ENCODE measurements at places on chromosomes 1 and 21.
A peak's percentile ranks its signal among the peaks of the same experiment; 100 is the strongest.

- no peak for DNase-seq
Observed at GRCh38 chr1:232438476-232438875, 191.5 kb downstream of the SIPA1L2 start.

DNA sequence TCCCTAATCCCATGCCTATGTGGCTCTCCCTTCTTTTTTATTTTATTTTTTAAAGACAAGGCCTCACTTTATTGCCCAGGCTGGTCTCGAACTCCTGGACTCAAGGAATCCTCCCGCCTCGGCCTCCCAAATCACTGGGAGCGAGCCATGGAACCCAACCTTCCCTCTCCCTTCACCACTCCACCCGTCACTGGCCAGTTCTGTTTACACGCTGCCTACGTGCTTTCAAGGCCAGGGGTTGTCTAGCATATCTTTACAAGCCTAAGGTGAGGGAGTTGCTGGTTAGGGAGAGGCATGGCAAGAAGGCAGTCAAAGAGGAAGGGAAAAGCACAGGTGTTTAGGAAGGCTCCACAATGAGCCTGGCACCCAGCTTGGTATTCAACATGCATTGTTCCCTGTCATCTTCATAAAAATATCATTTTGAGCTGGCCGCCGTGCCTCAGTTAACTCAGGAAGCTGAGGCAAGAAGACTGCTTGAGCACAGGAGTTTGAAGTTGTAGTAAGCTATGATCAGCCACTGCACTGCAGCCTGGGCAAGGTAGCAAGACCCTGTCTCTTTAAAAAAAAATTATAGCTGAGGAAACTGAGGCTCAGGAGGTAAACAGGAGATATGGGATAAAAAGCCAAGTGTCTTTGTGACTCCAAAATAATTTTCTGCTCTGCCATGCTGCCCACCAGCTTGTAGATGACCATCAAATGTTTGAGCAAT, 1.1 kb downstream of the RHBDL2 start:
- DNase-seq, result no peak

DNA sequence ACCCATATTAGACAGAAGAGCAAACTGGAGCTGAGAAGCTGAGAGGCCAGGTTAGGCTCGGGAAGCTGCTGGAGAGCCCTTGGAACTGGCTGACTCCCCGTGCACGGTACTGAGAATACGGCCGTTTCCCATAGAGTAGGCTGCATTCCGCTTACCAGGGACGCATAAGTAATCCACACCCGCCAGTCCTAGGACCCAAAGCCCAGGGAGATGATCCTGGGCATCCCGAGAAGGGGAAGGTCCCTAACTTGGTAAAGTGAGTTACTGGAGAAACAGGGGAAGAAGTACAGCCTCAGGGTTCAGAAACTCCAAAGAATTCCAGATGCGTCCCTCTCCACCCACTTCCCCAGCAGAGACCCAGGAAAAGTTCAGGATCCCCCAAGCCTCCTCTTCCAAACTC, 1.3 kb downstream of the LRRC38 start:
- no peak for DNase-seq

- no peak for DNase-seq
Observed at GRCh38 chr1:184272175-184272866, 114.5 kb upstream of the C1orf21 start.

- DNase-seq, result no peak
Observed at GRCh38 chr1:108533351-108534083, 26.4 kb upstream of the EEIG2 start.

DNA sequence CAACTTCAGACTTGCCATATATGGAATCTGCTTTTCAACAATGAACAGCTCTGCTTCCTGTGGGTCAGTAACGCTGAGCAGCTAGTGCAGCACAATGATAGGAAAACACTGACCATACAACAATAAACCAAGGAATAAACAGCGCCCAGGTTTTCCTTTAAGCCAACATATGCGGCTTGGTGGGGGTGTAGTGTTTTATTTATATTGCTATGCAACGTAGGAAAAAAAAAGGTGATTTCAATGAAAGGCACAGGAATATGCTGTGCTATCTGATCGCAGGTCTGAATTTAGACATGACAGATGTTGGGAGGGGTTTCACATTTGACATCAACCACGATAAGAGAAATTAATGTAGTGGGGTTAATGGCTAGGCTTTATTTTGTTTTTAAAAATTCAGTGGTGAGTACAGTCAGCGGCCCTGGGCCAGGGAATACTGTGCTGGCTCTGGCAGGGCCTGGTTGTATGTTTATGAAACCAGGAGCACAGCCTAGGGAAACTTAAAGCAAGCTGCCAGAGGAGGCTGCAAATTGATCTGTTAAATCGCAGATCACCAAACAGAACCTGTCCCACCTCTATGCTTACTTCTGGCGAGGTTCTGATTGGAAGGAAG, 4.3 kb downstream of the TSPAN2 start:
- no peak for DNase-seq

DNA sequence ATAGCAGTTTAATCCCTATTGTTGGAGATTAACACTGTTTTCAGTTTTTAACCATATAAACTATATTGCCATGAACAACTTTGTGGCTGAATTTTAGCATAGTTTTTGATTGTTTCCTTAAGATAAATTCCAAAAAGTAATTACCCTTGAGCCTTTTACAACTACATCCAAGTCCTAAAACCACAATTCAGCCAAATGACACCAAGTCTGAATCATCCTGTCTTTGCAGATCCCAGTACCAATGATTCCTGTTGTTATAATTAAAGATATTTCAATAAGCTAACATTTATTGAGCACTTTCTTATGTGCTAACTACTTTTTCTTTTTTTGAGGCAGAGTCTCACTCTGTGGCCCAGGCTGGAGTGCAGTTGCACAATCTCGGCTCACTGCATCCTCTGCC, 35.6 kb downstream of the IL23R start:
- peak; percentile 20 for DNase-seq

DNA sequence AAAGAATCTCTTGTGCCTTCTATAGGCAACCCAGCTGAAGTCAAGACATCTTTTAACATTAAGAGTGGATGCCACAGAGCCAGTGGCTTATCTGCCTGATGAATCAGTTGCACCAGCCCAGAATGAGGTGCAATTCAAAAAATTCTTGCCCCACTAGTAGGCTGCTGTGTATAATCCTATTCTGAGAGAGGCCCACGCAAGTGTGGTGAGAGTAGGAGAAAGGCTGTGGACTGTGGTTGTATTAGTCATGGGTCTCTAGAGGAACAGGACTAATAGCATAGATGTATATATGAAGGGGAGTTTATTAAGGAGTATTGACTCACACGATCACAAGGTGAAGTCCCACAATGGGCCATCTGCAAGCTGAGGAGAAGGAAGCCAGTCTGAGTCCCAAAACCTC, 216.4 kb downstream of the LTN1 start:
- DNase-seq, result peak; percentile 74

DNA sequence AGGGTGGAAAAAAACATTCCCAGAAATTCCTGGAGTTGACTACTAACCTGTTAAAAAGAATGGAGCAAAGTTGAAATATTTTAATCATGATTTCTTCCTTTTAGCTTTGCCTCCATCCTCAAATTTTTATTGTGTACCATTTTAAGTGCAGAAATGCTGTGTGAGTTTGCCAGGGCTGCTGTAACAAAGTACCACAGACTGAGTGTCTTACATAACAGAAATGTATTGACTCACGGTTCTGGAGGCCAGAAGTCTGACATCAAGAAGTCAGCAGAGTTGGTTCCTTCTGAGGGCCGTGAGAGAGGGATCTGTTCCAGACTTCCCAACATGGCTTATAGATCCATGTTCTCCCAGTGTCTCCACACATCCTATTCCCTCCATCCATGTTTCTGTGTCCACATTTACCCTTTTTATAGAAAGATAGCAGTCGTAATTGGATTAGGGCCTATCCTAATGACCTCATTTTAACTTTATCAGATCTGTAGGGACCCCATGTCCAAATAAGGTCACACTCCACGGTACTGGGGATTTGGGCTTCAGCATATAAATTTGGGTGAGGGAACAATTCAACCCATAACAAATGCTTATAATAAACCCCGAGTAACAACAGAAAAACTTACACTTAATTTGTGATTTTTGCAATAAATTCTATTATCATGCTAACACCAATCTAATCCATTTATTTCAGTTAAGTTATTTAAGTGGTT, 12.7 kb downstream of the SNX7 start:
- DNase-seq, result peak; percentile 37

- no peak for DNase-seq
Observed at GRCh38 chr1:208557723-208558094, 313.5 kb upstream of the PLXNA2 start.

- no peak for DNase-seq
Observed at GRCh38 chr1:196034080-196034706, 574.0 kb downstream of the KCNT2 start.

- DNase-seq, result no peak
Observed at GRCh38 chr1:40926441-40926840, 53.1 kb upstream of the CTPS1 start.

DNA sequence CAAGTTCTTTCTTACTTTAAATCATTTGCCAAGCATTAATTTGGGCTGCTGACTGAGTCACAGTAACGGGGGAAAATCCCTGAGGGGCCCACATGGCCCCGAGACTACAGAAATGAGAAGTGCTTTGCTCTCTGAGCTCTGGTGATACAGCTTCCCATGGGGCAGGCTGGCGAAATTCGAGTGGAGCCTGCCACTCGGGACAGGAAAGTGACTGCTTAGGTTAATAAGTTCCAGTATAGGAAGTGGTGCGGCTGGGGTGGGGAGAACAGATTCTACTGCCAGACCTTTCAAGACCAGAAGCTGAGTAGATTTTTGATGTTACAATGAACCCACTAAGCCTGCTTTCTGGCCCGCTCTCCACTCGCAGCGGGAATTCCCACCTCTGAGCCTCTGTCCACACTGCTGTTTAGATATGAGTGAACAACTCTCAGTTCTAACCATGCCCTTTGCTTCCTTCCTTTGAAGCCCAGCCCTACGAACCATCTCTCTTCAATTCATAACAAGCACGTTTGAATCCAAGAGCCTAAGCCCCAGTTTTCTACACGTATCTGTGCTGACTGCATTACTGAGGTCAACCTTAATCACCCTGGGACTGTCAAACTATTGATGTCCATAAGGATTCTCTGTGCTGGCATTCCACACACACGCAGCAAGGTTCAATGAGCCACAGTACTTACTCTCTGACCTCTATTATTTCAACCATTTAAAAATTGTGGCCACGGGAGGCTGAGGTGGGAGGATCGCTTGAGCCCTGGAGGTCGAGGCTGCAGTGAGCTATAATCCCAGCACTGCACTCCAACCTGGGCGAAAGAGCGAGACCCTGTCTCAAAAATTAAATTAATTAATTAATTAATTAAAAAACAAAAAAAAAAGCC, 9.6 kb downstream of the ZBTB17 start:
- peak; percentile 45 for DNase-seq

GRCh38 chr1:160431006-160431405, 30.6 kb downstream of the VANGL2 start:
- DNase-seq, result no peak

- no peak for DNase-seq
Observed at GRCh38 chr1:227767401-227768124, 32.3 kb downstream of the SNAP47 start.

DNA sequence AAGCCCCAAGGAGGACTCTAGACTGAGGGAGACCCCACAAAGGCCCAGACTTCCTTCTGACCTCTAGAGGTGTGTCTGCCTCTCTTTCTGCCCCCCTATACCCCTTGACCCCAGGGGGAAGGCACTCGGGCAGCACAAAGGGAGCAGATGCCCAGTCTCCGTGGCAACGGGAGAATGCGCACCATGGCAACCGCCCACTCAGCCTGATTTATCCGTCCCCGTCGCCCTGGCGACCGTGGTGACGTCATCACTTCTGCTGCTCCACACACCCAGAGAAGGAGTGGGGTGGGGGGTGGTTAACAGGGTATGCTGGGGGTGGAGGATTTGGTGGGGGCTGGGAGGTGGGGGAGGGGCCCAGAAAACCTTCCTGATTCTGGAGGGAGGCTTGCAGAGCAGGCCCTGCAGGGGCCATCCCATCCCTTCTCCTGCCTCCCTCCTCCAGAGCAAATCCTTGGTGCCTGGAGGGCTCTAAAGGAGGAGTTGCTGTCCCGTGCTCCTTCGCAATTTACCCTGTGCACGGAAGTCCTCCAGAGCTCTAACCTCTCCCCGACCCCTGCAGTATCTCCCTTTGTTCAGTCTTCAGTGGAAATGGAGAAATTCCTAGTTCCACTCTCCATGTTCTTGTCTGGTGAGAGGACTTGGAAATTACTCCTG, 6.3 kb downstream of the CELF3 start:
- peak; percentile 12 for DNase-seq

DNA sequence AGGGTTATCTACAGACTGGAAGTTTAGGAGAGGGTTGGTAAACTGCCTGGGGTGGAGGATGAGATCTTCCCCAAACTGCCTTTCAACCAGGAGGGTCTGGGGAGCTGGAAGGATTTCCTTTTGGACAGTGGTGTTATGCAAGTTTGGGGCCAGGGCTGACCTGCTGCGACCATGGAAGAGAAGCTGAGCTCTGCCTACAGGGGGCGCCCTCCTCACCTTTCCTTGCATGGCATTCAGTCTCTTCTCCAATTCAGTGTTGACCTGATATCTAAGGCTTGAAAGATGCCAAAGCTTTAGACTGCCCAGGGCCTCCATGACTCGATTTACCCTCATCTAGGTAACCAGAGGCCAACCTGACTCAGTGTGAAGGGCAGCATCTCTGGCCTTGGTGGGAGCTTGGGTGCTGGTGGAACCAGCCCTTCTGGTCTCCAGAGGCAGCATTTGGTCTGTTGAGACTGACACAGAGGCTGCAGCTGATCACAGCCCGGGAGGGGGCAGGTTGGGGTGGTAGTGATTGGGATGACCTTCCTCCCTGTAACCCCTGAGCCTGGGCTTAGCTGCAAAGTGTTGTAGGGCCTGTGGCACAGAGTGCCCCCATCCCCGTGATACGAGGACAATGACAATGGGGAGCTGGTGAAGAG, 170.0 kb downstream of the GRIK3 start:
- DNase-seq, result no peak

- DNase-seq, result peak; percentile 5
Observed at GRCh38 chr1:229383961-229384360, 41.1 kb upstream of the CCSAP start.

DNA sequence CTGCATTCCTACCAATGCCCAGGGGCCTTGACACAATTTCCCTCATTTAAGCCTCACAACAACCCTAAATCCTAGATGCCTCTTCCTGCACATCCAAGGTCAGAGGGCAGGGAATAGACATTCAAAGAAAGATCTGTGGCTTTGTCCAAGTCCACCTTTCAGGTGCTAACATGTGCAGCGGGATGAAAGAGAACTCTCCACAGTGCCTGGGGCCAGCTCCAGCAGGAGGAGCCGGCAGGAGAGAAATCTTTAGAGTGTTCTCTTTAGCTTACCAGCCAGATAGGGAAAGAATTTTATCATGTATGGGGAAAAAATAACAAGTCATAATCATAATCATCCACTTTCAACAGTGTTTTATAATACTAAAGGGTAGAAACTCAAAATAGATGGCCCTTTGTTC, 319.7 kb downstream of the MATN1 start:
- no peak for DNase-seq

All from HFFc6 (cell line).